ENCODE measurements at places on chromosomes 5 and 9. TPM values are rescaled to one million over a fixed set of nuclear protein-coding genes. Genes with fewer than 3 reads are reported as not detected.

Gene GAPVD1
- 40.3 TPM for total RNA-seq

Gene SLC27A6
- total RNA-seq = under 0.01 TPM

Gene TAL2
- total RNA-seq = not detected

DNA sequence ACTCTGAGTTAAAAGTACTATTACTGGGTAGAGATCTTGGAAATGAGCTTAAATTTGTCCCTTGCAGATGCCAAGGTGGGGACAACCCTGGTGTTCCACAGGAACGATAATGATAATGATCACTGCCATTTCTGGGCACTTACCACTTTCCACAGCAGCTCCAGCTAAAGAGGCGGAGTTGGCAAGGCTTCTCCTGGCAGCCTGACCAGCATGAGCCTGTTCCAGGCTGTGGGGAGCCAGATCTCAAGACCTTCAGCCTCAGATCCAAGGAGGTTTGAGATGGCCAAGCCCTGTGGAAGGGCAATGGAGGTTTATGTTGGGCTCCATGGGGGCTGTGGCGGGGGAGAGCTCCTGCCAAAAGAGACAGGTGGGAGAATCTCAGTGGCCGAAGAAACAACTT is 244.9 kb upstream of the MVB12B start:
- DNase-seq = no peak

DNA sequence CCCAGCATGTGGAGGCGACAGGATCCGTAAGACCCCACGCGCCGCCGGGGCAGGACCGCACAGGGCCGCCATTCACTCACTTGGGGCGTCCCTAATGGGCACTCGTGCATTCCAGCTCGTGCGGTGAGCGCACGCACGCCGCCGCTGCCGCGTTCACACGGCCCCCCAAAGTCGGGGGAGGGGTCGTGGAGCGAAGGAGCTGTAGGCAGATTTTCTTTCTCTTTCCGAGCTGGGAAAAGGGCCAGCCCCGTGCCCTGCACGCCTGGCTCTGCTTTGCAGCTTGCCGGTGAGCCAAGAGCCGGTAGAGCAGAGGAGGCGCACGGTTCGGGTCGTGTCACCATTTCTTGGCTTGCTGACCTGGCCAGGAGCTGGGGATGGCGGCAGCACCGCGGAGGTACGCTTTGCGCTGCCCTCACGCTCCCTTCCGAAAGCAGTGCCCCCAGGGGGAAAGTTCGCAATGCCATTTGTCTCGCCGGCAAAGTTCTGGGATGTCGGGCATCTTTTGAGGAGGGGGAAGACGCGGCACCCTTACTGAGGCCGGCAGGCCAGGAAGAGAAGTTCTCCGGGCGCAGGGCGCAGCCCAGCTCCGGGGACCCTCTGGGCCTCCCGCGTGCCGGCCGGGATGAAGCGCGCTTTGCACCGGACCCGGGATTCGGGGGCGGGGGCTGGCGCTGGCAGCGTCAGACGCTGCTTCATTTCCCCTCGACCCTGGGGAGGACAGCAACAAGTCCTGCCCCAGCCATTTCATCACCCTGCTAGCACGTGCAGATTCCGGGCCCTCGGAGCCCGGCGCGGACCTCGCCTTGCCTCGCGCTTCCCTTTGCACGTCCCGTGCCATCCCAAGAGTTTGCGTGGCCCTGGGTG is 898 bp downstream of the STC2 start:
- peak; percentile 58 for DNase-seq

DNA sequence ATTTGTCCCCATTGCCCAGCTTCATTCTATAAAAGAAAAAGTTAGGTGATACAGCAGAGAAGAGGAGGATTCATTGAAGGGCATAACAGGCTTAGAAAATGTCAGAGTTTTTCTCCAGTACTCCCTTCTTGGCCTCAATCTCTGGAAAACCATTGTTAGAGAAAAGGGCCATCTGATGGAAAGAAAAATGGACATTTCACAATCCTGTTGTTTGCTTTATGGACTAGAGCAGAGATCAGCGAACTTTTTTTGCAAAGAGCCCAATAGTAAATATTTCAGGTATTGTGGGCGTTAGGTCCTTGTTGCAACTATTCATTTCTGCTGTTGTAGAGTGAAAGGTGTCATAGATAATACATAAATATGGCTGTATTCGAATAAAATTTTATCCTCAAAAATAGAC is 208.8 kb downstream of the TLE4 start:
- no peak for DNase-seq

DNA sequence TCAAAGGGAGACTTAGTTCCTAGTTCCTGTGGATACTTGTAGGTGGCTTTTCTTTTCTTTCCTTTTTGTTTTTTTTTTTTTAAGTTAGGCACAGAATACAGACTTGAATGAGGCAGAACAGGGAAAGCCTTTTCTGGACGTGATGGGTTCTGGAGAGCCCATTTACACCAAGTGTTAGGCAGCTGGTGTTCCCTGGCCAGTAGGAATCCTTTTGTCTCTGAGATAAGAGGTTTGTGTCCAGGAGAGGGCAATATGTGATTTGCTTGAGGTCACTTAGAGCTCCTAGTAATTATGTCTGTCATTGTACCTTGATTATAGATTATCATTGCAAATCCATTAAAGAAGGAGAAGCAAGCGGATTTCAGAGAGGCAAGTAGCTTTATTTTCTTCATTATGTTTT is 9.1 kb downstream of the MEGF10 start:
- no peak for DNase-seq

GRCh38 chr9:19488721-19489120 is 79.9 kb downstream of the ACER2 start:
- DNase-seq = no peak

DNA sequence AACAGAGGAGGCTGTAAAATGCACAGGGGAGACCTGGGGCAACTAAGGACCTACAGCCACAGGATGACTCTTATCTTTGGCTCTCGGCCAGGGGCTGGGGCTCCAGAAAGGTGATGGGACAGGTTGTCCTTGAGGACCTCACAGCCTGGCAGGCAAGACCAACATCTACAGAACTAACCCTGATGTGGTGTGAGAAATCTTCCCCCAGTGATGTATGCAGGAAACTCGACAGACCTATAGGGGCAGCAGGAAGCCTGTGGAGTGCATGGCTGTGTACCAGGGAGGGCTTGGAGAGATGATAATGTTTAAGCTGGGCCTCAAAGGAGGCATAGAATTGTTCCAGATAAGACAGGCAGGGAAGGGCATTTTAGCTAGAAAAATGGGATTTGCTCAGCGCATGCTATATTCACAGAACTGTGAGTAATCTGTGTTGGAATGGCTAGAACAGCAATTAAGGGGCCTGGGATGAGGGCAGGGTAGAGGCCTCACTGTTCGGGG is 68.5 kb upstream of the SLC25A51 start:
- DNase-seq = peak; percentile 53

- DNase-seq = no peak
Measured at GRCh38 chr5:78335976-78336375, 24.4 kb upstream of the SCAMP1 start.

GRCh38 chr5:177085985-177086653 is 596 bp upstream of the FGFR4 start:
- no peak for DNase-seq

GRCh38 chr9:75589497-75589896 is 301.0 kb upstream of the PCSK5 start:
- no peak for DNase-seq

DNA sequence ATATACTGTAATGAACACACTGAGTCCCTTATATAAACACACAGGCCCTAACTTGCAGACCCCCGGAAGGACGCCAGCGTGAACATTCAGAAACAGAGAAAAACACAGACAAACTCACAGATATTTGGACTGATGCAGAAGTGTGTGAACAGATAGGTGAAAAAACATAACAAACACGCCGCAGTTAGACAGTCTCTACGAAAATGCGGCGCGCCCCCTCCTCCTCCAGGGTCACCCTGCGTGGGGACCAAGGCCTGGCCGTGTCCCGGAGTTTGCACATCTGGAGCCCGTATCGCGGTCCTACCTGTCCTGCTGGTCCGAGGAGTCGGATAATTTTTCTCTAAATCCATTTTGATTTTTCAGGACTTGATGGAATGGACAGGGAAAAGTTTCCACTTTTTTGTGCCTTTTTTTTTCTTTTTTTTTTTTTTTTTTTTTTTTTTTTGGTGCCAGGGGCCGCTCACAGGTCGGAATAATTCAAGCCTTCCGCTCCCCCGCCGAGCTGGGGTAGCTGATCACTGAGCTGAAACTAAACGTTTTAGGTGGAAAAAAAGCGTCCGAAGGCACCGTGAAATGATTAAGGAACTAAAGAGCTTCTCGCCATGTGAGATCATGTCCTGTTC is at the start of gene PAX5:
Gene PAX5 (minus strand): TSS at position 587 of the 623 bp plus-strand sequence. CDS start 237 bp downstream, at position 350.
- no peak for DNase-seq

- DNase-seq = no peak
Measured at GRCh38 chr9:134547161-134548100, 94.2 kb upstream of the COL5A1 start.

- no peak for DNase-seq
Measured at GRCh38 chr9:91407580-91408318, 15.9 kb downstream of the NFIL3 start.

DNA sequence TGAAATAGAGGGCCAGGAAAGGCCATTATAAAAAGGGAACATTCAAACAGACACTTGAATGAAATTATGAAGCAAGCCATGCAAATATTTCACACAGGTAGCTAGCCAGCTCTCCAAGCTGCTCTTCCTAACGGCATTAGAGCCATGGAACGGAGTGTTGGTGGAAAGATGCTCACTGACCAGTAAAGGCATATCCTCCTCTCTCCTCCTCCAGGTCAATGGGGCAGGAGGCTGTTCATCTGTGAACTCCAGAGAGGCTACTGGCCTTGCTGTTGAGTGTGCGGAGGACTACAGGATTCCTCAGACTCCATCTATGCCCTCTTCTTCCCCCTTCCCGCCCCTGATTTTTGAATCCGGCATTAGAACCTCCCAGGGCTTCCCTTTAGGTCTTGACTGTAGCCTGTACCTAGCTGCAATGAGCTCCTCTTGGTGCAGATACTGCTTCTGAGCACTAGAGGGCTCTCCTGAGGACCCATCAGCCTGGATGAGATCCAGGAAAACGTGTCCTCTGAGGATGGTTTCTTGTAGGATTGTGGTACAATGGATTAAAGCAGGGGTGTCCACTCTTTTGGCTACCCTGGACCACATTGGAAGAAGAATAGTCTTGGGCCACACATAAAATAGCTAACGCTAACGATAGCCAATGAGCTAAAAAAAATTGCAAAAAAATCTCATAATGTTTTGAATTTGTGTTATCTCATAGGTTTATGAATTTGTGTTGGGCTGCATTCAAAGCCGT is 162.2 kb downstream of the SREK1 start:
- peak; percentile 63 for DNase-seq

- no peak for DNase-seq
Measured at GRCh38 chr9:93597871-93598646, 21.7 kb downstream of the PHF2 start.

DNA sequence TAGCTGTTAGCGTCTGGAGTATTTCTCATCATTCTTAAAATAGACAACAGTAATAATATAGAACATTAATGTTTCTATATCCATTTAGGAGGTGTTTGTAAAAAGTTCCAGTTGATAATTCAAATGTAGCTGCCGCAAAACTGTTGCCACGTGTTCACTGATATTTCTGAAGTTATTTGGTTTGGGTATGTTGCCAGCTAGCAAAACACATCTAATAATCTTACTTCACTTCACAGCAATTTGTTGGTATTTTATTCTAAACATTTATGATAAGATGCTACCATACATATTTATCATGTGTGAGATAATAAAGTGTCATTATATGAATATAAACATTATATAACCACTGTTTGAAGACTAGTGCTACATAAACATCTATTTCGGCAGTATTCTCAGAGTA is 101.6 kb downstream of the CDH12 start:
- no peak for DNase-seq

DNA sequence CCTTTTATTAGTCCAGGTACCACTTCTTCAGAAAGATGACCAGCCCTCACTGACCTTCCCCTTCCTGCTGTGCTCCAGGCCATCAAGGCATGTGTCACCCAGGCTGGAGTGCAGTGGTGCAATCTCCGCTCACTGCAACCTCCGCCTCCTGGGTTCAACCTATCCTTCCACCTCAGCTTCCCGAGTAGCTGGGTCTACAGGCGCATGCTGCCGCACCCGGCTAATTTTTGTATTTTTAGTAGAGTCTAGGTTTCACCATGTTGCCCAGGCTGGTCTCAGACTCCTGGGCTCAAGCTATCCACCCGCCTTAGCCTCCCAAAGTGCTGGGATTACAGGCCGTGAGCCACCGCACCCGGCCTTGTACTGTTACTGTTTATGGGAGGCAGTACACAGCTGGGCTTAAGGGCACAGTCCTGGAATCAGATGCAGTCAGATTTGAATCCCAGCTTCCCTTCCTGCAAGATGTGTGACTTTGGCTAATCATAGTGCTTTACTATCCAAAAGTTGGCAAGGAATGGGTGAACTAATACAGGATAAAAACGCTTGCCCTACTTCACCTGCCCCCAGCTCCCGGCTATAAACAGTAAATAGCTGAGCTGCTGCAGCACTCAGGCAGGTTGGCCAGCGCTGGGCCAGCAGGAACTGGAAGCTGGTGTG is 483 bp upstream of the EIF4EBP3 start:
- no peak for DNase-seq

DNA sequence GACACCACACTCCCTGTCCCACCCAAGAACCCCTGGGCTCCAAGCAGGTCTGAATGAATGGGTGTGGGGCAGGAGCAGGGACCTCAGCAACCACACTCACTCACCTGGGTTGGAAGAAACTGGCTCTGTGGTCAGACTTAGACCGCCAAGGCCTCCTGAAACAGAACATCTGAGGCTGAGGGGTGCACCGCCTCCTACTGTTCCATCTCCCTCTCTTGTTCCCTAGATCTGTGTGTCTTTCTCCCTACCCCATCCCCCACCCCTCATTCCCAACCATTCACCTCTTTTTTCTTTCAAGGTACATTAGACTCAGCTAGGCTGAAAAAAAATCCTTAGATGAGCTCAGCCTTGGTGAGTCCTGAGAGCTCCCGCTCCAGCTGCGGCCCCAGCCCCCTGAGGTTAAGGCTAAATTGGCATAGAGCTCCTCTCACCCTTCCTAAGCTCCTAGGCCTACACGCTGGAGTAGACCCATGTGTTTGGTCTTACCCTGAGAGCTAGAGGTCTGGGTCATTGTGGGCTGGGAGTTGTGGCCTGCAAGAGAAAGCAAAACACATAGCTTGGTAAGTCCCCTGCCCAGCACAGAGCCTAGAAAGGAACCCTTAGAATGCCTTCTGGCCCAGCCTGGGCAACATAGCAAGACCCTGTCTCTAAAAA is 4.8 kb downstream of the ECSCR start:
- DNase-seq = no peak

DNA sequence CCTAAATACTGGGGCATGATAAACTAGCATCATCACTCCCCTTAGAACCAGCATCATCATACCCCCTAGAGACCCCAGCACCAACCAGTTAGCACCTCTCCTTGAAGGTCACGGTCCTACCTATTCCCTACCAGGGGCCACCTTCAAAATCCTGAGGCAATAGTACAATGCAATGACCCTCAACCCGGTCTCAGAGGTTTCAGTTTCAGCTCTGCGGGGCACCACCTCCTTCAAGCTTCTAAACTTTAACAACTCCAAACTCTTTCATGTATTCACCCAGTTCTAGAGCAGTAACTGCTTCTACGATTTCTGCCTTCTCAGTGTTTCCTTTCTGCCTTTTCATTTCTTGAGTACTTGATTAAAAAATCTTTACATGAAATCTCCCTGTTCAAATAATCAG is 130.1 kb upstream of the EPB41L4A start:
- no peak for DNase-seq

Measured in IMR-90 (cell line).